ENCODE measurements at places on chromosomes 6 and 20.

GRCh38 chr6:132365281-132365907 lies 35.9 kb downstream of the MOXD1 start:
- no peak for DNase-seq

- DNase-seq, result no peak
These were observed 108.9 kb upstream of the KCNG1 start for GRCh38 chr20:51131811-51132210.

- DNase-seq, result no peak
These were observed 149.2 kb downstream of the RNASET2 start for GRCh38 chr6:166806962-166807757.

DNA sequence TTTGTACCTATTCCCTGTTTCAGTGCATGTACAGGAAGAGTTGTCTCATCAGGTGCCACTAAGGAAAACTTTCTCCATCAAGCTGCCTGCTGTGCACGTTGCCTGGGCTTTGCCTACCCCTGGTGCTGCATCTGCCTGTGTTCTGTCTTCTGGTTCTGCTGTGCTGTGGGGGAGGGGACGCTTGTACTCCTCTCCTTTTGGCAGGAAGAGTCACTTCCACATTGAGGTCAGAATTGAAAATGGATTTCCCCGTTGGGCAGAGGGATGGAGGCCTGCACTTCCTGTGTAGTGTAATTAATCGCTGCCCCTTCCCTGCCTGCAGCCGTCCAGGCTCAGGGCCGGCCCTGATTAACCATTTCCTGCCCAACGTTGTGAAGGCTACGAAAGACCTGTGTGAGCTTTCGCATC lies 153.3 kb downstream of the SCML4 start:
- DNase-seq, result no peak

- DNase-seq, result no peak
These were observed 116.7 kb upstream of the PRSS16 start for GRCh38 chr6:27130668-27131428.

GRCh38 chr6:170369403-170369802 lies 62.8 kb downstream of the FAM120B start:
- DNase-seq, result no peak

GRCh38 chr20:33211817-33212424 lies 5.2 kb upstream of the BPIFA3 start:
- peak; percentile 11 for DNase-seq

DNA sequence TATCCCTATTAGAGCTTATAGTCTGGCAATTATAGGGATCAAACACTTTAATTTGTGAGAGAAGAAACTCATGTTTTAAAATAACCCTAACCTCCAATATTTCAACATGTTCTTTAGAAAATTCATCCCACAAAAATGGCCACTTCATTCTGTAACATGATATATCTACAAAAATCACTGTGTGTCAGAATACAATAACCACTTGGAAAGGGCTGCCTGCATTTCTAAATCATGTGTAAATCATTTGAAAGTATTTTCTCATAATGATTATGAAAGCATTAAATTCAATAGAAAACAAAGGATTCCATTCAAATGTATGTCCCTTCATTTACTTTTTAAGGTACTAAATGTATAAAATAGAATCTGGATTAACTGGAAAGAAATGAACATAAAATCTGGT lies 101.4 kb upstream of the NHSL1 start:
- no peak for DNase-seq

DNA sequence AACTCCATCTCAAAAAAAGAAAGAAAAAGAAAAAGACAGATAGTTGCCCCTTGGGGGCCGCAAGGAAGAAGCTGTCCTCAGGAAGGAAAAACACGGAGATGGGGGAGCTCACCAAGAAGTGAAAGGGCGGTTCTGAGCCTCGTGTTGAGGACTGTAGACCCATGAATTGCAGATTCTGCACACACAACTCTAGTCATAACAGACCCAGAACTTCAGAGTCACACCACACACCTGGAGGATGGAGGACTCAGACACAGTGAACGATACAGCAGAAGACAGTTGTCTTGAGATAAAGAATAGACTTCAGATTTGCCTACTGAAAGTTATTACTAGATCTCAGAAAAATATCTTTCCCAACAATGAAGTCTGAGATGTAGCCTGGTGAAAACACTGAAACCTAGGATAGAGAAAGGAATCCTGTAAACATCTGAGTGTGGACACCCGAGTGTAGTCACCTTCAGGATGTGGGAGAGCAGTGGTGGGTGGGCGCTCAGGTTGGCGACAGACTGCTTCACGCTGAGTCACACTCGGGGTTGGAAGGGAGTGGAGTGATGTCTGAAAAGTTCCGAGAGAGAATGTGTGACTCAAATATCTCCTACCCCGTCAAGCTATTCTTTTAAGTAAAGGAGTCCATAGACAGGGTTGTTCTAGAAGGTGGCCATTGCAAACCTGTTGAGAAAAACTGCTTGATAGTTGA lies 88.1 kb downstream of the MAP3K4 start:
- peak; percentile 67 for DNase-seq

DNA sequence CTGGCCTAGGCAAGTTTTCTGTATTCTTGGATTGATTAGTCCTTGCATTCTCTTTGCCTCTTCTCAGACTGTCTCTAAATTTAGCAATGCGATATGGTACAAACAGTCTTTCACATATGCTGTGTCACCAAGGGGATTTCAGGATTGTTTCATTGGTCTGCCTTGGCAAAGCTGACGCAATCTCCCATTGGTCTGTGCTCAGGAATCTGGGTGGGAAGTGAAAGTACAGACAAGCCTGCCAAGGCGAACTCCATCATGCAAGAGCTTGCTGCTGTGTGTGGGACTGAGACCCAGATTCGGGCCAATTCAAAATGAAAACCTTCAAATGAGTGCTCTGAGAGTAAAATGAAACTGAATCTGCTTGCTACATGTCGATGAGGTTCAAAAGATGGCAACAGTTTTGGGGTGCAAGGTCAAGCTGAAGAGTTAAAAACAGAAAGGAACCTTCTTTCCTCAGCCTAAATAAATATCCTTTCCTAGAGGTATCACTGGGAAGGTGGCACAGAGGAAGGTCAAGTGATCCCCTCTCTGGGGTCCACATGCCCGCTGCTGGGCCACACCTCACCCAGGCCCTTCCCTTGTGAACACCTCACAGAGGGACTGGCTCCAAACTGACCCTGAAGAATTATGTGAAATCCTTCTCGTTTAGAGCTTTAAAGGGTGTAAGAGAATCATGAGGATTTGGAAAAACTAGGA lies 198.8 kb upstream of the PREP start:
- DNase-seq, result peak; percentile 33

DNA sequence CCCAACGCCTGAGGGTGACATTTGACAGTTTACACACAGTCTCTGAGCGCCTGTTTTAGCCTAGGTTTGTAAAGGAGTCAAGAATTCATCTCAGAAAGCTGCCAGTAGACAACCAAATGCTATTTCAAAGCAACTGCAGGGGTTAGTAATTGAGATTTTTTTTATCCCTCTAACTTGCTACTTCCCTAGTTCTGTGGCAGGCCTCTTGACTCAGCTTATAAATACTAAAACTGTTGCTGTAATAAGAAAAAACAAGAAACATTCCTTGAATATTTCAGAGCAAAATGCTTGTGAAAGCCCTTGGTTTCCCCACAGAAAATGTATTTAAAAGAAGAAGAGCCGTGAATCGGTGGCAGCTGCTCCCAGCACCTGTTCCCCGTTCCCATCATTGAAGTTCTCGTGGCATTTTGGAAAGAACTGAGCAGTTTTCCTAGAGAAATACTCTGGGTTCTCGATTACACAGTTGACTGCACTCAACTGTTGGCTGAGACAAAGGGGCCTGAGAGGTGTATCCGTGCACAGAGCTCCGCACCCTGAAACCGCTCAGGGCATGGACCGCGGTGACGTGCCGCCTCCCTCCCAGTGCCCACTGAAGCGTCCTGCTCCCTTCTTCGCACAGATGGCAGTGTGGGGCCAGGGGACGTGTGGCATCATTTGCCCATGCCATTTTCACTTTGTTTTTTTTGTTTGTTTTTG lies 20.9 kb downstream of the DLL1 start:
- no peak for DNase-seq
